Left hindlimb (tissue), 1 donor: ENCODE measurements at places on chromosomes 16 and 17.

- DNase-seq: no peak
Observed at GRCh38 chr16:24836836-24837235, 8.9 kb upstream of the SLC5A11 start.

DNA sequence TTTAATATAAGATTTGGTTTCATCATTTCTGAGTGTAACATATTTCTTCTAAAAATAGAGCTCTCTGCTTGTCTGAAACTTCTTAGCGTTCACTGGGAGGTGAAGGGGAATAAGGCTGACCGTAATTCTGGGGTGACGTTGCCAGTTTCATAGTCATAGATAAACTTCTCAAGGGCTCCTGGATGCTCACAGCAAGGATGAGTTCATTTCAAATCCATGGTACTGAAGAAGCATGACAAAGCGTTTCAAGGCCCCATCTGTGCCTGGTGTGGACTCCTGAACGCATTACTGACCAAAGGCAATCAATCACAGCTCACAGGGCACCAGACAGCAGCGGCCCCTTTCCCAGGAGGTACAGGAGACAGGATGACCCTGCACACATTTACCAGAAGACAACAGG is 12.0 kb upstream of the EVPL start:
- DNase-seq: no peak

GRCh38 chr17:59437791-59438281 is 106.4 kb downstream of the YPEL2 start:
- DNase-seq: no peak

DNA sequence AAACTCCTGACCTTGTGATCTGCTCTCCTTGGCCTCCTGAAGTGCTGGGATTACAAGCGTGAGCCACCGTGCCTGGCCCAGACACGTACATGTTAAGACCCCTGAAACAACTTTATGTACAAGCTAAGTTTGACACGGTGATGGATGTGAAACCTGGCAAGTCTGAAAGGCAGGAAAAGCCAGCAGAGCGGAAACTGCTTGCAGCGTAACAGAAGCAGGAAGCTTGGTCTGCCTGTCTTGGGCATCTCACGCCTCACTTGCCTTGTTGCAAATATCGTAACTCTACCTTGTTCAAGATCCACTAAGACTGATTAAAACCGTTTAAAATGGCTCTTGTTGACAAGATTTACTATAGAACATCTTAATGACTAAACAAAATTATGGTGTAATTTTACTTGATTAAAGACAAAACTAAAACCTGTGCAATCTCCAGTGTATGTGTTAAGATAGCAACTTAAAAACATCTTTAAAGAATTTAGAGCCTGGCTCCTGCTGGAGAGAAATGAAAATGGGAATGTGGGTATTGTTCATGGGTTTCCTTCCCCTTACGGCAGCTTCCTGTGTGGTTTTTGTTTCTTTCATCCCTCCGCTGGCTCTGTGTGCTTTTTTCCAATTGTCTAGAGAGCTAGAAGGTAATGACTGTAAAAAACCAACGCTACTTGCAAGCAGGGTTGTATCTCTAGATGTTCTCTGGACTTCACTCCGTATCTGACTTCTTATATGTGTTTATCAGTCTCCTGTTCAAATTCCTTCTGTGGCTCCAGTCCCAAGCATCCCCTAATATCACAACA is 477.6 kb downstream of the XYLT1 start:
- no peak for DNase-seq

- DNase-seq: no peak
Observed at GRCh38 chr17:28774206-28774605, 30.4 kb downstream of the TRAF4 start.

DNA sequence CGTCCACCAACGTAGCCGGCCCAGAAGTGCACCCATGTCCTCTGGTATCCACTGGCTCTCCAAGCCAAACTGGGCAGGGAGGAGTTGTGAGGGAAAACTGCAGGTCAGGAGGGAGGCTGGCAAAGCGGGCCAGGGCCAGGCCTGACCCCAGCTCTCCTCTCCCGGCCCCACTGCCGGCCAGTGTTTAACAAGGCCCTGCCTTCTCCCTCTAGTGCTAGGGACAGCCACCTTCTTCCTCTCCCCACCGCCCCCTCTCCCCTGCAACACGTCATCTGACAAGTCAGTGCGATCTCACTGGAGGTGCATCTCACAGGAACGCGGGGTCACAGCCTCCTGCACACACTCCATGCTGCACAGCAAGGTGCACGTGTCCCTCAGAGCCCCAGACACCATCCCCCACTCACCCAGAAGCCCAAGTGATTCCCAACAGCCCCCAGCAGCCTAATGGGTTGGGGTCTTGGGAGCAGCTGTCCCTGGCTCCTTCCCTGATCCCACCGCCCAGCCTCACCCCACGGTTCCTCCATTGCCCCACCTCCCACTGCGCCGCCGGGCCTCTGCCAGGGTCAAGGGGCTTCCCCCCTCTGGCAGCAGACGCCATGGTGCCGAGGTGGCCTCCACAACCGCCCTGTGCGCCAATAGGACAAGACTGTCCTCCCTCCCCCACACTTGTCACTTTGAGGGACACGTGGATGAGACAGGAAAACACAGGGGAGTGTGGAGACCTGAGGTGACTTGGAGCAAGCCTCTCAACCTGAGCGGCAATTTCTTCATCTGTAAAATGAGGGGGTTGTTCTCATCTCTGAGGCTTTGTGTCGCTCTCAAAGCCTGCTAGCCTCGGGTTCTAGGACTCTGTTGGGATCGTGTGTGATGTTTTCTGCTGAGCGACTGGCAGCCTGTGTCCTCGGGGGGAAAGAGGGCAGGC is 1.1 kb upstream of the ACE start:
- peak; percentile 26 for DNase-seq

DNA sequence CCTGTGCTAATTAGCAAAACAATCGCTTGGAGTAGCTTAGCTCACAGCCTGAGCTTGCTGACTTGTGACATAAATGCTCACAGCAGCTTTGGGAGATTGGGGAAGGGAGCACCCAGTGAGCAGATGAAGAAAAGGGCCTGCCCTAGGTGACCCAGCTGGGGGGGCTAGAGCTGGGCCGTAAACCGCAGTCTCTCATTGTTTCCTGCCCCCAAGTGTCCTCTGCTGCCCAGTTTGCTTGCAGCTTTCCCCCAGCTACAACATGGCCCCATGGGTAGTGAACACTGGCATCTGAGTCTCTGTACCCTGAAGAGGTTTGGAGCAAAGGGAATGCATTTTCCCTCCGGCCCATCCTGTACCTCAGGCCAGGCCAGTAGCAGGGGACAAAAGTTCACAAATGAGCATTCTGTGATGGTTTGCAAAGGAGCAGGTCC is 349.4 kb downstream of the SLC39A11 start:
- no peak for DNase-seq

DNA sequence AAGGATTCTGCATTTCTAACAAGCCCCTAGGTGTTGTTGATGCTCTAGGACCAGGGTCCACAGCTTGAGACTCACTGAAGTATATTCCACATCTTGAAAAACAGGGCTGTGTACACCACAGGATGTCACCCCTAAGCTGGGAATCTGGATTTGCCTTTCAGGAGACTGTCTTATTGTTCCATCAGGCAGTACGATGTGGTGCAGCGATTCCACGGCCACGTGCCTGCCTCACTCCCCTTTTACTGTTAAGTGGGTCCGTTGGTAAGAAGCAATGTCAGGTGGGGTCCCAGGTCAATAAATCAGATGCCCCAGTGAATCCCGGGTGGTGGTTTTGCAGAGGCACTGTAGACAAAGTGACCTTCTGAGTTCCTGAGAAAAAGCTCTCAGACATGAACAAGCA is 470.7 kb downstream of the HS3ST3B1 start:
- DNase-seq: no peak

DNA sequence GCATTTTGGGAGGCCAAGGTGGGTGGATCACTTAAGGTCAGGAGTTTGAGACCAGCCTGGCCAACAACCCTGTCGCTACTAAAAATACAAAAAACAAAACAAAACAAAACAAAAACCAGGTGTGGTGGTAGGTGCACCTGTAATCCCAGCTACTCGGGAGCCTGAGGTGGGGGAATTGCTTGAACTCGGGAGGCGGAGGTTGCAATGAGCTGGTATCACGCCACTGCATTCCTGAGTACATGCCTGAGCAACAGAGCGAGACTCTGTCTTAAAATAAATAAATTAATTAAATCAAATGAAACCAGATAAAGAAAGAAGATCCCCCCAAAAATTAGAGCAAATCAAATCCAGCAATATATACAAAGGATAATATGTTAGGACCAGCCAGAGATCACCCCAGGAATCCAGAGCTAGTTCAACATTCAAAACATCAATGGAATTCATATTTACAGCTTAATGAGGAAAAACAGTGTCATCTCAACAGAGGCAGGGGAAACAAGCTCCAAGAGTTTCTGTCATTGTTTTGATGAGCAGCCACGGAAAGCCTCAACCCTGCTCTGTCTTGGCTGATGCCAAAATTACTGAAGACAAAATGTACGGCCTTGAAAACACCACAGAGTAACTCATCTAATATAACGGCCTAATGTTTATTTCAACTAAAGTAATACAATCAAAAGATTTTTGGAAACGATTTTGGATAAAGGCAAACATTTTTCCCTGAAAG is 3.7 kb downstream of the PEMT start:
- DNase-seq: no peak

DNA sequence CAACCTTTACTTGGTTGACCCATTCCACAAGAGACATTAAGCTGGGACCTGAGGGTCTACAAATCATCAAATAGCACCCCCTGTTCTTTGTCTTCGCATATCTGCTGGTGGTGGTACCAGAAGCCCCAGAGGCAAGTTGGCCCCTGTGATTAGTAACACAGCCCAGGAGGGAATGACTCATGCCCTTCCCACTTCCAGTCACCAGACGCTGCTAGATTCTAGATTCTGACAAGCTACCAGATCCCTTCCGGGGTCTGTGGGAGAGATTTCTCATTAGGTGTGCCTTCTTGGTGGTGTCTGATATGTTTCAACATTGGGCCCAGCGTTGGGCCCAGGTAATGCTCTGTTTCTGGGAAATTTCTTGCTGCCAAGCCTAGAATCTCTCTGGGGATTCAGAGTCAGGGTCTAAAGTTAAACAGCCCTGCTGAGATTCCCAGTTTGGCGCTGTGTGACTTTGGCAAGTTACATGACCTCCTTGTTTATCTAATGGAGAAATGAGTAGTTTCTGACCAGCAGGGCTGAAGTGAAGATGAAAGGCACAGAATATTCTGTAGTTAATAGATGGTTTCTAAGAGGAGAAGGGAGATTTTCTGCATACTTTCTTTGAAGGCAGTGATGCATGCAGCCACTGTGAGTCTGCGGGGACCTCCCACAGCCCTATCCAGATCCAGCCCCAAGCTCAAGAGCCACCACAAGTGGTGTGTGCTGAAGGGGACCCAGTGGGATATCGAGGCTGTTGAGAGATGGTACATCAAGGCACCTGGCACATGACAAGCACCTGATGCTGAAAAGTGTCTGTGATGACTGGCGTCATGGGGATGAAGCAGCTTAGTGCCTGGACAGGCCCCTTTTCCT is 3.9 kb downstream of the TRPV2 start:
- no peak for DNase-seq
